ENCODE measurements at places on chromosomes 16 and 17. TPM values are rescaled to one million over a fixed set of nuclear protein-coding genes. Genes with fewer than 3 reads are reported as not detected.

The MED9 gene
- total RNA-seq = 13.8 TPM

The TMC7 gene
- total RNA-seq = not detected

The SLC16A6 gene
- total RNA-seq = 3.8 TPM

GRCh38 chr16:69501956-69502745 lies 63.6 kb upstream of the NFAT5 start:
- DNase-seq = no peak
- H3K4me1 ChIP-seq = peaks cover 11% of the 10 kb centered on the region
- H3K27ac ChIP-seq = no peak overlapping the region
- H3K36me3 ChIP-seq = no peaks in the 10 kb centered on the region

Data from activated T-helper 1 cell treated with anti-CD3 and anti-CD28 coated beads, Interleukin-12 subunit alpha, Interleukin-12 subunit beta, Interleukin-2, Interleukin-4 antibody, amounts not matched to agents 30 ng/mL and 10 ng/mL and 1 ng/mL, durations not matched to agents 14 hours and 24 hours and 36 hours (primary cell).